ENCODE measurements at places on chromosomes 1 and 21. TPM values are rescaled to one million over a fixed set of nuclear protein-coding genes. Genes with fewer than 3 reads are reported as not detected.
A peak's percentile ranks its signal among the peaks of the same experiment; 100 is the strongest.

SMPDL3B gene
- total RNA-seq = not detected

SPOCD1 gene
- 7.5 TPM for total RNA-seq

S100A3 gene
- not detected for total RNA-seq

PTPN7 gene
- 97.5 TPM for total RNA-seq

MCOLN2 gene
- 19.3 TPM for total RNA-seq

KCND3 gene
- 0.12 TPM for total RNA-seq

ZNF648 gene
- total RNA-seq = not detected

SPRR2F gene
- not detected for total RNA-seq

BSND gene
- 0.07 TPM for total RNA-seq

- H3K4me3 ChIP-seq = no peak overlapping the region
- no peaks in the 10 kb centered on the region for H3K4me1 ChIP-seq
- H3K27ac ChIP-seq = no peak overlapping the region
Measured at GRCh38 chr1:14615549-14616218, 17.2 kb downstream of the KAZN start.

DNA sequence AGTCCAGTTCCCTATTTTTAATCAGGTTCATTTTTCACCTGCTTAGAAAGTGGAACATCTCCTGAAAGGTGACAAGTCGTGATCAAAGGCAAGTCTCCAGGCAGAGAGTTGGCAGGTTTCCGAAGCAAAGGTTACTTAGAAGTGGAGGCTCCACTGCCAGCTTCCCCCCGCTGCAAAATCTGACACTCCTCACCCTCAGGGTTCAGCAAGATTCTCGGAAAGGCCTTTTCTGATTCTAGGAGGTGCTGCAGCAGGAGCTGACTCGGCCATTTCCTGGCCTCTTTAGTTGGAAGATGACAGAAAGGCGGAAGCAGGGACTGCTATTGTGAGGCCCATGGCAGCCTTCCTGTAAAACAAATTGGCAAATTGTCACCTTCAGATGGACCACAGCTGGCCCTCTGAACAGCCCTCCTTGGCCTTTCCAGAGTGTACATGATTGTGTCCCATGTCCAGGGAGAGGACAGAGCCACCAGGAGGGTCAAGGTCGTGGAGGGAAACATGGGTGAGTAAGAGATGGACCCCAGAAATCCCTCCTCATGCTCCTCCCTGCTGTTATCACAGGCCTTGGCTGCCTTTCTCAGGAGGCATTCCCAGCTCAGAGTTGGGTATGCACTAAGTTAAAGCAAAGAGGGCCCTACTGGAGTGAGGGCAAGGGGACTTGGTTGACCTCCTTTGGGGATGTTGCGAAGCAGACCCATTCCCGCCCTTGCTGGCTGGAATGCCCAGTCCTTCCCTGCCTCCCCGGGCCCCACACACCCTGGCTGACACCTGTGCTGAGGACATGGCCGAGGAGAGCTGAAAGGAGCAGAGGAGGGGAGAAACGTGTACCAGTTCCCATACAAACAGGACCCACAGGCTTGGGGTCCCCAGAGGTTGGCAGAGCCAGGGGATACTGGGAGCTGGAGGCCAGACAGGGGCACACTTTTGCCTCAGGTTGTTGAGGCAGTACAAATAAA lies 115.5 kb upstream of the IRF2BP2 start:
- peaks cover 38% of the 10 kb centered on the region for H3K4me1 ChIP-seq
- H3K36me3 ChIP-seq = no peaks in the 10 kb centered on the region
- no peaks in the 10 kb centered on the region for H3K27me3 ChIP-seq
- peak overlapping the region; percentile 87 for H3K4me3 ChIP-seq
- DNase-seq = no peak

- H3K27ac ChIP-seq = peak overlapping the region; percentile 90
- peaks cover 10% of the 10 kb centered on the region for H3K4me1 ChIP-seq
- H3K4me3 ChIP-seq = peak overlapping the region; percentile 87
- peak; percentile 31 for DNase-seq
Measured at GRCh38 chr1:201171063-201172036, 17.1 kb upstream of the TMEM9 start.

DNA sequence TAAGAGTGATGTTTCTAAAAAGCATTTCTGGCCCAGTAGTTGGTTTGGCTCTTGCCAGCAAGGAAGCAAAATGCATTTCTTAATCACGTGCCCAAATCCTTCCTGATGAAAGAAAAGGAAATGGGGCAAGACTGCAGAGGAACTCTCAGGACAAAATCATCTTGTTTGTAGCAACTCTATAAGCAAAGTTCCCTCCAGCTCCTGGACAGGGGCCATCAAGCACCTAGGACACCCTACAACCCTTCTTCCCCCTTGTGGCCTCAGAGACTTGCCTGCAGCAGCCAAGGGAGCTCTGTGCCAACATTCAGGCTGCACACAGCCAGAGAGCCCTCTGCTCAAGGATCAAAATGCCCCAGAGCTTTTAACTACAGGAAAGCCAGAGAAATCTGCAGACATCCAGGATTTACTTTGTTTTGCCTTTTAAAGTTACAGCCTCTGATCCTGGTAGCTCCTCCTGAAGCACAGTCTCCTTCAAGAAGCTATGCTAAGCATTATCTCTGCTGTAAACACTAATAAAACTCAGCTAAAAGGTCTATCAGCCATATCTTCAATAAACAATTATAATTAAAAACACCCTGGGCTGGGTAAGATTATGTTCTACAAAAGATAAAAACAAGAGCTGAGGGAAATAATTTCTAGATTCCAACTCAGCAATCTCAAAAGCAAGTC lies 105.0 kb downstream of the KIAA0319L start:
- H3K36me3 ChIP-seq = peaks cover 8% of the 10 kb centered on the region
- peaks cover 19% of the 10 kb centered on the region for H3K4me1 ChIP-seq
- H3K27me3 ChIP-seq = no peaks in the 10 kb centered on the region
- peak overlapping the region; percentile 94 for H3K27ac ChIP-seq

GRCh38 chr1:192807211-192808162 lies 1.4 kb upstream of the RGS2 start:
- H3K4me3 ChIP-seq = peak overlapping the region; percentile 99
- H3K27ac ChIP-seq = peak overlapping the region; percentile 97
- no peaks in the 10 kb centered on the region for H3K27me3 ChIP-seq
- peaks cover 6% of the 10 kb centered on the region for H3K36me3 ChIP-seq
- H3K4me1 ChIP-seq = peaks cover 26% of the 10 kb centered on the region

- peaks cover 3% of the 10 kb centered on the region for H3K36me3 ChIP-seq
- H3K4me3 ChIP-seq = peak overlapping the region; percentile 73
- peak; percentile 17 for DNase-seq
- H3K27me3 ChIP-seq = no peaks in the 10 kb centered on the region
- peaks cover 19% of the 10 kb centered on the region for H3K4me1 ChIP-seq
Measured at GRCh38 chr1:33255347-33256220, 708 bp upstream of the ZNF362 start.

- peaks cover 9% of the 10 kb centered on the region for H3K36me3 ChIP-seq
- DNase-seq = no peak
- peaks cover 46% of the 10 kb centered on the region for H3K4me1 ChIP-seq
- peak overlapping the region; percentile 80 for H3K27ac ChIP-seq
- H3K4me3 ChIP-seq = peak overlapping the region; percentile 69
Measured at GRCh38 chr21:46637952-46638746, 2.7 kb downstream of the PRMT2 start.

DNA sequence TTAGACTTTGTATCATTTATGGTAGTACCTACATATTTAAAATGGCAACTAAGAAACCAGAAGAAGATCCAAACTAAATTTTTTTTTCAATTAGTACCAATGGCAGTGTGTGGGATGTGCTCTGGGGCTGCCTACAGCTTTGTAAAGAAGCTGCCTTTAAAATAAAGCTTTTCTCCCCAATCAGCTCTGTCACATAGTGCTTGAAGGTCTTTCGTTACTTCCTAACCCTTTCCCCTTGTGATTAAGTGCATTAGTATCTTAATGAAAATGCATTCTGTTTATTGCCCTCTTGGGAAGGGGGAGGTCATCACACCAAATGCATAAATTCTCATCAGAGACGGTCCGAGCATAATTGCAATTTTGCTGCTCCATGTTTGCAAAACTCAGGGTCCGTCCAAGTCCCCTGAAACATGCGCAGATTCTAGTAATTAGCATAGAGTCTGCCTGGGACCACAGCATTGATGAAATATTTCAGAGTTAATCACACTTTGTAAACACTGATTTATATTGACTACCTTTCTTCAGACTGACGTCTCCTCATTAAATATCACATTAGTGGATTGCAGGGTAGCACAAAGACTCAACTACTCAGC lies 71.3 kb downstream of the ESRRG start:
- H3K36me3 ChIP-seq = no peaks in the 10 kb centered on the region
- no peaks in the 10 kb centered on the region for H3K27me3 ChIP-seq
- no peak overlapping the region for H3K4me3 ChIP-seq
- H3K4me1 ChIP-seq = no peaks in the 10 kb centered on the region
- no peak for DNase-seq

DNA sequence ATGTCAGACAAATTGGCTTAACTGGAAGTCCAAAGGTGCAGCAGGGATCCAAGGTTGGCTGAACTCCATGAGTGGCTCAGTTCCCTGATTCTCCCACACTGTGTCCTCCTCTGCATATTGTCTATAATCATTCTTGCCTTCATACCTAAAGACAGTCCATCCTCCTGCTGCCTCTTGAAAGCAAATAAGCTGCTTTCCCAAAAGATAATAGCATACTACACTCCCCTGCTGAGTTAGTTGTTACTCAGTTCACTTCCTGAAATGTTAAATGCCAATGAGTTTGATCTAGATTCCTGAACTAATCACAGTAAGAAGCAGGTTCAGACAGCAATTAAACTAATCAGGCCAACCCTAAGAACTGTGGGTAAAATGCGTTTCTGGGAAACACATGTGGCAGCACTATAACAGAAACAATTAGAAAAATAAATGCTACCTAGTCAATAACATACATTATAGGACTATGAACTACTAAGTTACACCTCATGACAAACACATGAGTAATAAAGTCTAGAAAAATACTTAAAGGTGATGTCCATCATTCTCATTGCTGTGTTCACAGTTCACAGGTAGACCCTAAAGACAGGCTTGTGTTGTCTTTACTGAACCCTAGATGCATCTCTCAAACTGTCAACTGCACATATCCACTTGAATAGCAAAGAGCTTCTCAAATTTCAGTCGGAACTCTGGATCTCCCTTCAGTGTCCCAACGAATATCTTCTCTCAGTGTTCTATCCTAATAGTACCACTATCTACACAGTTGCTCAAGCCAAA lies 50.8 kb upstream of the BOLA1 start:
- H3K4me3 ChIP-seq = peak overlapping the region; percentile 96
- DNase-seq = no peak
- H3K4me1 ChIP-seq = peaks cover 46% of the 10 kb centered on the region
- peaks cover 6% of the 10 kb centered on the region for H3K36me3 ChIP-seq
- peak overlapping the region; percentile 93 for H3K27ac ChIP-seq

GRCh38 chr1:2282556-2283270 lies 54.6 kb downstream of the SKI start:
- peaks cover 19% of the 10 kb centered on the region for H3K4me1 ChIP-seq
- no peaks in the 10 kb centered on the region for H3K36me3 ChIP-seq
- H3K27me3 ChIP-seq = no peaks in the 10 kb centered on the region
- no peak overlapping the region for H3K27ac ChIP-seq

GRCh38 chr1:109249654-109250401 lies 489 bp downstream of the CELSR2 start:
- H3K36me3 ChIP-seq = no peaks in the 10 kb centered on the region
- no peak overlapping the region for H3K27ac ChIP-seq
- DNase-seq = no peak
- peak overlapping the region; percentile 82 for H3K4me3 ChIP-seq
- peaks cover 6% of the 10 kb centered on the region for H3K27me3 ChIP-seq
- peaks cover 14% of the 10 kb centered on the region for H3K4me1 ChIP-seq

- peaks cover 24% of the 10 kb centered on the region for H3K4me1 ChIP-seq
- peaks cover 29% of the 10 kb centered on the region for H3K27me3 ChIP-seq
- peaks cover 8% of the 10 kb centered on the region for H3K36me3 ChIP-seq
- H3K4me3 ChIP-seq = no peak overlapping the region
Measured at GRCh38 chr1:212981025-212981495, 30.7 kb downstream of the VASH2 start.

- peaks cover 38% of the 10 kb centered on the region for H3K27me3 ChIP-seq
- no peaks in the 10 kb centered on the region for H3K4me1 ChIP-seq
- peak overlapping the region; percentile 82 for H3K4me3 ChIP-seq
- peaks cover 4% of the 10 kb centered on the region for H3K36me3 ChIP-seq
Measured at GRCh38 chr1:32741059-32741412, 38.5 kb upstream of the SYNC start.

- no peaks in the 10 kb centered on the region for H3K27me3 ChIP-seq
- no peak overlapping the region for H3K27ac ChIP-seq
- H3K36me3 ChIP-seq = peaks cover 3% of the 10 kb centered on the region
- H3K4me3 ChIP-seq = no peak overlapping the region
- peaks cover 2% of the 10 kb centered on the region for H3K4me1 ChIP-seq
Measured at GRCh38 chr21:28801906-28802305, 190.8 kb downstream of the LTN1 start.

DNA sequence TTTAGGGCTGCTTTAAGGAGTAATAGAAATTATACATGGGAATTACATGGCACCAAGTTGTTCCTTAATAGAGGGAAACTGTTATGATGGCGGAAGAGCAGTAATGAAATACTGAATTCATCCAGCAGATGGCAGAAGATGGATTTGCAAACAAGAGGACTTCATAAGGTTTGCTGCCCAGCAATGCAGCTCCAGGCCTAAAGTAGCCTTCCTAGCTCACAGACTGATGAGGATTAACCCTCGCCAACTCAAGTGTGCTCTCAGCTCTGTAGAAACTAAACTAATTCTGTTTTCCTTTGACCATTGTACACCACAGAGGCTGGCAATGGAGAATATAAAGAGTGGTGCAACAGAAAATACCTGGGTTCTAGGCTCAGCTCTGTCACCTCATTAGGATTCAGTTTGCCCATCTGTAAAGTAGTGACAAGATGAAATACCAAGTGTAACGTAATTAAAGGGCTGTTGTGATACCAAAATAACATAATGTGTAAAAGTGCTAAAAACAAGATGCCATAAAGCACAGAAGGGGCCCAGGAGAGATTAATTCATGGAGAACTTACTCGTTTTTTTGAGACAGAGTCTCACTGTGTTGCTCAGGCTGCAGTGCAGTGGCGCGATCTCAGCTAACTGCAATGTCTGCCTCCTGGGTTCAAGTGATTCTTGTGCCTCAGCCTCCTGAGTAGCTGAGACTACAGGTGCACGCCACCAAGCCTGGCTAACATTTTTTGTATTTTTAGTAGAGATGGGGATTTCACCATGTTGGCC lies 102.4 kb upstream of the SERBP1 start:
- no peaks in the 10 kb centered on the region for H3K4me1 ChIP-seq
- H3K36me3 ChIP-seq = no peaks in the 10 kb centered on the region
- H3K4me3 ChIP-seq = no peak overlapping the region
- H3K27me3 ChIP-seq = peaks cover 20% of the 10 kb centered on the region
- H3K27ac ChIP-seq = no peak overlapping the region

DNA sequence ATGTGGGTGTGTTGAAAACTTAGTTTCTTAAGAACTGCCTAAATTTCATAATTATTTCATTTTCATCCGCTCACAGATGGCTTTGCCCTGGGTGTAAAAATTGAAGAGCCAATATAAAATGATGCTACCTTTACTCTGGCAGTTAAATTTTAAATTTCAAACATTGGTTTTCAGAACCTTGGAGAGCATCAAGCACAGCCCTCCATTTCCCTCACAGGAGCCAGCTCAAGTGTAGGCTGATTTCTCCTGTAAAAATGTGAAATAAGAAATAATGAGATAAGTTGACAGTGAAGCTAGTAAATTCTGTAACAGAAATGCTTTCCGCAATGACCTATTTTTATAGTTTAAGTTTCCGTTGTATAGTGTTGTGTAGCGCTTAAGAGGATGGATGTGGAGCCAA lies 53.9 kb upstream of the AKT3 start:
- no peak for DNase-seq
- H3K36me3 ChIP-seq = no peaks in the 10 kb centered on the region
- H3K27ac ChIP-seq = no peak overlapping the region

GRCh38 chr1:12491656-12492055 lies 126.4 kb downstream of the DHRS3 start:
- H3K4me3 ChIP-seq = no peak overlapping the region
- no peaks in the 10 kb centered on the region for H3K27me3 ChIP-seq
- peaks cover 4% of the 10 kb centered on the region for H3K36me3 ChIP-seq
- DNase-seq = no peak
